Naive thymus-derived CD4-positive, alpha-beta T cell (primary cell): ENCODE measurements at places on chromosomes 13 and 19.

DNA sequence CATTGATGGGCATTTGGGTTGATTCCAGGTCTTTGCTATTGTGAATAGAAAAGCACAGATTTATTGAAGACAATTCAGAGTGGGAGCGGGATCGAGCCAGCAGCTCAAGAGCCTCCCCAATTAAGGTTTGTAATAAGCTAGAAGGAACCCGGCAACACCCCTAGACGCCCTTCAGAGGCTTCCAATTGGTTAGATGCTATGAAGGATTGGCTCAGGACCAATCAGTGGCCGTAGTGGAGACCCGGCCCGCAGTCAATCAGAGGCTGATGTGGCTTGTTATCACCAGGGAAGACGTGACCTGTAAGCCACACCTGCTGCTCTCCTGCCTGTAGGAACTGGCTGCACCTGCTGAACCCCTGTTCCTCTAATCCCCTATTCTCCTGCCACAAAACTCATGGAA, 14.6 kb downstream of the SIGLEC11 start:
- DNase-seq: no peak

DNA sequence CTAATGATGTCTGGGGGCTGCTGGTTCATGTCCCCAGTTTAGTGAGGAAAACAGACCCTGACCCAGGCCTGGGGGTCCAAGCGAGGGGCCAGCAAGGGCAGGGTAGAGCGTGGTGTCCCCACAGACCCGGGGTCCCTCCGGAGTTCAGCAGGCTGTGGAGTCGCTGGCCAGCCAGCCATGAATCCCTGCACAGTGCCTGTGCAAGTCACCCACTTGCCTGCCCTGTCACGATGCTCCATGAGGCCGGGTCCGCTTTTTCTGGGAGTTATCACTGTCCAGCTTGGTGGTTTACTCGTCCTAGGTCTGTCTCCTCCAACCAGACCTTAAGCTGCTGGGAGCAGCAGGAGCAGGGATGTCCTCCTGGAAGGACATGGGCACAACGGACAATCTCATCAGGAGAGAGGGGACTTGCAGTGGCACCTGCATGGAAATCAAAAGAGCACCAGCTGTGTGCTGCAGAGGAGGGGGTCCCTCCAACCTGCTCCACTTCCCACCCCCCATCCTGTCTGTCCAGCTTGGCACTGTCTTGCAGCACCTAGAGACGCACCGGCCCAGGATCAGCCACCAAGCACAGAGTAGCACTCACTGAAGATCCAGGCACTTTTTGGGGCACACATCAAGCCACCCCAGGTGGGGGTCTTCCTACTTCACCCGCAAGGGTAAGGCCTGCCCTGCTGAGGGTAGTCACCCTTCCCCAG, 121.8 kb downstream of the URI1 start:
- no peak for DNase-seq

- DNase-seq: no peak
These were observed 1.9 kb downstream of the NTN5 start for GRCh38 chr19:48670699-48671445.

- peak; percentile 74 for DNase-seq
These were observed 665 bp downstream of the GPX4 start for GRCh38 chr19:1104311-1105007.

DNA sequence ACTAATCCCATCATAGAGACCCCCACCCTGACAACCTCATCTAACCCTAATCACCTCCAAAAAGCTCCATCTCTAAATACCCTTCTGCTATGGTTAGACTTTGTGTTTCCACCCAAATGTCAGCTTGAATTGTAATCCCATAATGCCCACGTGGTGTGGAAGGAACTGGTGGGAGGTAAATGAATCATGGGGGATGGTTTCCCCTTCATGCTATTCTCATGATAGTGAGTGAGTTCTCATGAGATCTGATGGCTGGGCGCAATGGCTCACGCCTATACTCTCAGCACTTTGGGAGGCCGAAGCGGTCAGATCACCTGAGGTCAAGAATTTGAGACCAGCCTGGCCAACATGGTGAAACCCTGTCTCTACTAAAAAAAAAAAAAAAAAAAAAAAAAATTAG, 2.6 kb downstream of the VMAC start:
- no peak for DNase-seq

- no peak for DNase-seq
These were observed 19.1 kb upstream of the SCEL start for GRCh38 chr13:77516342-77516789.
